ENCODE measurements at places on chromosomes 11 and 22.

GRCh38 chr11:85767246-85767945 lies 43.5 kb downstream of the SYTL2 start:
- H3K27ac ChIP-seq = no peak overlapping the region
- no peaks in the 10 kb centered on the region for H3K4me1 ChIP-seq
- no peak for DNase-seq
- H3K36me3 ChIP-seq = no peaks in the 10 kb centered on the region
- no peaks in the 10 kb centered on the region for H3K27me3 ChIP-seq
- H3K4me3 ChIP-seq = no peak overlapping the region

DNA sequence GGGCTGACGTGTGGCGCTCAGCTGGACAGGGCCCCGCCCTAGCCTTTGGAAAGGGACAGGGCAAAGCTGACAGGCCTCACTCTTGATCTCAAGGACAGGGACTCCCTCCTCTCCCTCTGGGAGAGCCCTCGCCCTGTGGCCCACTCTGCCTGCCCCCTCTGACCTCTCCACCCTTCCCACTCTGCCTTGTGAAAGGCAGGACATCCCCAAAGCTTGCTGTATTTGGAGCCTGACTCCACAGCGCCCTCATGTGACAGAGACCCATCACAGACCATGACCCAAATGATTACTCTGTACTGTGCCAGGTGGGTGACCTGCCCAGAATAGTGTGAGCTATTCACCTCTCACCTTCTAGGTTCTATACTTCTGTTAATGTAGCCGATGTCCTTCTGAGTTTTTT lies 18.8 kb downstream of the P2RY2 start:
- H3K4me1 ChIP-seq = peaks cover 5% of the 10 kb centered on the region
- H3K27ac ChIP-seq = no peak overlapping the region
- H3K36me3 ChIP-seq = no peaks in the 10 kb centered on the region
- H3K4me3 ChIP-seq = no peak overlapping the region
- H3K27me3 ChIP-seq = no peaks in the 10 kb centered on the region

DNA sequence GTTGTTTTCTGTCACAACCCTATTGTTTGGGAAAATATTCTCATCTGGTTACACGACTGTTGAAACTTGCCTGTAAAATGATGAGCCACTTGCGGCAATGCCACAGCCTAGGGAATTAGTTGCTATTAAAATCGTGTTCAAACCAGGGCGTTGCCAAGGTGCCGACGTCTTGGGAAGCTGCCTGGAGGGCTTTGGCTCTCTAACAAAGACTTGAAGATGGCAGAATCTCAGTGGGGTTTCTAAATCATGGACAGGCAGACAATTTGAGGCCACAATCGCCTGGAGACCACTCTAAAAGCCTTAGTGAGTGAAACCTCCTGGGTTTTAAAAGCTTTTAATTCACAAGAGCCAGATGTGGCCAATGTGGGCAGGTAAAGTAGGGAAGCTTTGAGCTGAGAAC lies 117.2 kb upstream of the BMAL1 start:
- no peak for DNase-seq
- H3K27ac ChIP-seq = no peak overlapping the region
- H3K4me1 ChIP-seq = no peaks in the 10 kb centered on the region

DNA sequence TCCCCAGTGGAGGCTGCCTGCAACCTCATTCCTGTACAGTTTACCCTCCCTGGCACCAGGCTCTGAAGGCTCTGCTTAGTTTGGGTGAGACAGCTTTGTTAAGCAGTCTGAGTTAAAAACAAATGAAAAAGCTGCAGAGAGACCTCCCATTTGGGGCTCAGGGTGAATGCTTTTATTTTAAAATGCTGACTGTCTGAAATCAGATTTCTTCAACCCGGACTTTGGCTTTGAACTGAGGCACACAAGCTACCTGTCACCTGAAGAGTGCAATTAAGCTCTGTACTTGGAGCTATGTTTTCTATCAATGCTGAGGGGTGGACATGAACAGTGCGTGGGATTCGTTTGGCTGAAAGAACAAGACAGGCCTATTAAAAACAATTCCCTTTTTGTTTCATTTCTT lies 217.5 kb upstream of the SORL1-AS1 start:
- no peak overlapping the region for H3K4me3 ChIP-seq
- no peak overlapping the region for H3K27ac ChIP-seq
- H3K27me3 ChIP-seq = no peaks in the 10 kb centered on the region
- no peak for DNase-seq

DNA sequence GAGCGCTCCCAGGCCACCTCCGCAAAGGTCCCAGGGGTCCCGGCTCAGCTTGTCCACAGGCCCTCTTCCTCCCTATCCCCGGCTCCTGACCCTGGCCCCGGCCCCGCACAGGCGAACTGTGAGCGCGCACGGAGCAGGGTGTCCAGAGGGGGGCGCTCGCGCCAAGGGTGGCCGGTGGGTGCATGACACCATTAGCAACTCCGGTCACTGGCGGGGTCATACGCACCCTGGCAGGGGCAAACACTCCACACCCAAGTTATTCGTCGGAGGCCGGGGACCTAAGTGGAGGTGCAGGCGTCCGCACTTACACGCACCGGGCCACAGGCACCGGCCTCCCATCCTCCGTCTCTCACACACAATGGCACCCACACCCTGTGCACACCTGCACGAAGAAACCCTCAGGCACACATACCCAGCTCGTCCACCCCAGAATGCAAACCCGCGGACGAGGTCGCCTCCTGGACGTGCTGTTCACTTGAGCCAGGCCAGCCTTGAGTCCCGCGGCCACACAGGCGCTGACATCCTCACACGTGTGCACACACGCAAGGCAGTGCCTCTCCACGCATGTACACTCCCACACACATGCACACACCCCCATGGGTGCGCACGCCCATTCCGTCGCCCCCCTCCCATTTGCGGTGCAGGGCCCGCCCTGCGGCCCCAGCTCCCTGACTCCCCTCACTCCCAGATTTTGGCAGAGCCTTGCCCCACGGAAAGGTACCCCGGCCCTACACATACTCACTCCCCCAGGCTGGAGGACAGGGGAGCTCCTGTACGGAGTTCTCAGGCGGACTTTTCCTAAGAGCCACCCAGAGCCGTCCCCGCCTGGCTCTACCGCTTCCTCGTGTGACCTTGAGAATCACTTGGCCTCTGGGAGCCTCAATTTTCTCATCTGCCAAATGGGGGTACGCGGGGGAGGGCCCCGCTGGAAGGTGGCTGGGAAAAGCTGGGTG lies at the start of gene RASGRP2:
TSS of gene RASGRP2 (minus strand) at position 552 of the 953 bp plus-strand sequence. CDS start 1,276 bp downstream, outside the sequence.
- no peaks in the 10 kb centered on the region for H3K36me3 ChIP-seq
- no peak within 1 kb of the TSS for H3K4me3 ChIP-seq
- no peak within 1 kb of the TSS for H3K27ac ChIP-seq
- H3K27me3 ChIP-seq = peaks cover 46% of the 10 kb centered on the region

- H3K36me3 ChIP-seq = no peaks in the 10 kb centered on the region
- H3K4me3 ChIP-seq = no peak overlapping the region
- no peak for DNase-seq
These were observed 14.2 kb upstream of the APOBEC3A start for GRCh38 chr22:38943201-38943600.

- DNase-seq = peak; percentile 68
- H3K36me3 ChIP-seq = no peaks in the 10 kb centered on the region
- no peak overlapping the region for H3K4me3 ChIP-seq
- peaks cover 46% of the 10 kb centered on the region for H3K4me1 ChIP-seq
- peak overlapping the region; percentile 43 for H3K27ac ChIP-seq
These were observed 26.4 kb upstream of the PPFIA1 start for GRCh38 chr11:70243912-70244652.

GRCh38 chr11:8221917-8222495 lies 41.7 kb downstream of the LMO1 start:
- H3K36me3 ChIP-seq = no peaks in the 10 kb centered on the region
- H3K27me3 ChIP-seq = no peaks in the 10 kb centered on the region
- no peak overlapping the region for H3K27ac ChIP-seq
- H3K4me3 ChIP-seq = no peak overlapping the region
- no peaks in the 10 kb centered on the region for H3K4me1 ChIP-seq

DNA sequence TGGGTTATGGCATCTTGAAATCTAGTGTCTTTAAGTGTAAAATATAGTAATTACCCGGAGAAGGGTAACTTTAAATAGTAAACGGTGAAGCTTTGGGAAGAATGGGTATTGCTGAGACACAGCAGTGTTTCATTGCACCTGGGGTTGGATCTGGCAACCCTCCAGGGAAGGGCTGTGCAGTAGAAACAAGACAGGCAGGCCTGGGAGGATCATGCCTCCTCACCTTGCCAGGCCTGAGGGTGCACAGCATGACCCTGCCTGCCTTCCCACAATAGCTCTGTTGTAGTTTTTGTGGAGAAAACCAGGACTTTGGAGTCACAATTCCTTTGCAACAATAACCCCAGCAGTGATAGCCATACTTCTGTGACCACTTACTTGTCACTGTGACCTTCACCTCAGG lies 64.6 kb upstream of the ADSL start:
- H3K36me3 ChIP-seq = peaks cover 73% of the 10 kb centered on the region
- no peaks in the 10 kb centered on the region for H3K4me1 ChIP-seq
- no peak overlapping the region for H3K4me3 ChIP-seq
- no peaks in the 10 kb centered on the region for H3K27me3 ChIP-seq

- no peak overlapping the region for H3K4me3 ChIP-seq
- H3K36me3 ChIP-seq = no peaks in the 10 kb centered on the region
- no peak overlapping the region for H3K27ac ChIP-seq
These were observed 340.7 kb downstream of the LARGE1 start for GRCh38 chr22:33579448-33580093.

- no peak overlapping the region for H3K4me3 ChIP-seq
- DNase-seq = no peak
- H3K36me3 ChIP-seq = no peaks in the 10 kb centered on the region
- H3K4me1 ChIP-seq = peaks cover 21% of the 10 kb centered on the region
These were observed 24.3 kb downstream of the GLYATL1 start for GRCh38 chr11:58963551-58964104.

All from SJSA1 (cell line).